CD4-positive, alpha-beta T cell treated with Interleukin-1 beta for 1 hour (primary cell): ENCODE measurements at places on chromosomes 3 and 15.

DNA sequence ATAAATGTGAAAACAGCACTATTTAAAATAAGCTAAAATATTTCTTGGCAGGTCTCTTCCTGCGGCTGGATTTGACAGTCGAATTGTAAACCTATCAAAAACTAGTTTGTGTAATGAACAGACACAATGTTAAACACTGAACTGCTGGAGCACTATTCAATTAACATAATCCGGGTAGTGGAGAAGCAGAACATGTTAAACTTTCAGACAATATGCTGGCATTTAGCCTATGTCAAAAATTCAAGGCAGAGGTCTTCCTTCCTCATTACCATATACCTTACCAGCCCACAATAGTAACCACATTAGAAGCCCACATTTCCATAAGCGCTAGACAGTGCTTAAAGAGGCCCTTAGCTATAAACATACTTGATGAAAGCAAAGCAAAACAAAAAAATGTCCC, 1042.9 kb downstream of the ROBO1 start:
- no peak for DNase-seq

DNA sequence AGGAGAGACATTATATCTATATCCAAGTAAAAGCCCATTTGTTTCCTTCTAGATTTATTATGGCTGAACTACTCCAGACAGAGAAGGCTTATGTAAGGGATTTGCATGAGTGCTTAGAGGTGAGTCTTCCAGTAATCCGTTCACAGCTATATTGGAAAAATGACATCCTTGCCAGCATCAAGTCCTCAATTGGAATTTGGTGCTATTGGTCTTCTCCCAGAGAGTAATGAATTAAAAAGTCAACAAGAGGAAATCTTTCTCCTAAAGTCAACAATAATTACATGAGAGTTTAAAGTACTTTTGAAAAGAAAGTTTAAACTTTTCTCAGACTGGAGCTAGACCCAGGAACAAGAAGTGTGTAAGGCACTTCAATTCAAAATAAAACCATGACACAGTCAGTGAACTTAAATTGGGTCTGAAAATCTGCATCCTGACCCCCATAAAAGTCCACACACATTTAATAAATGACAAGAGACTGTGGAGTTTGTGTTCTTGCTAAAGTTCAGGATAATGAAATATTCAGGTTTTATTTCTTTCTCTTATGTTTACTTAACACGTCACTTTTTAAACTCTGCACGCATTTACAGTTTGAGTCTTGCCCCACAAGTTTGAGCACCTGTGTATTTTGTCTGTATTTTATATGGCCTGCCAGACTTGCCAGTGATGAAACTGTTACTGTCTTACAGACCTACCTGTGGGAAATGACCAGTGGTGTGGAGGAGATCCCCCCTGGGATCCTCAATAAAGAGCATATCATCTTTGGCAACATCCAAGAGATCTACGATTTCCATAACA, 268.2 kb upstream of the UMPS start:
- no peak for DNase-seq

DNA sequence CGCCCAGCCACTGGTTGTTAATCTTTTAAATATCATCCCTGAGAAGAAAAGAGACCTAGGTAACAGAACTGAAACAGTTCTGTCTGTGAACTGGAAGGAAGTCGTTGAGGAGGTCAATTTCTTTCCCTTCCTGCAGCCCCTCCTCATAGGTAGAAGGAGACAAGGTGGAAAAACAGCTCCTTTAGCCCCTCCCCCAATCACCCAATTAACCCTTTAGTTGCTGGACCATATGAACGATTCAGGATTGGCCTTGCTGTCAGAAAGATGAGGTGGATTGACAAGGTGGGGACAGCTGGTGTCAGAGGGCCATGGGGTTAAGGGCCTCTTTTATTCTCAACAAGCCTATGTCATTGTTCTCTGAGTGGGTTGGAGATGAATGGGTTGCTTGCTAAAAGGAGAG, 36.0 kb upstream of the ZNF445 start:
- no peak for DNase-seq

DNA sequence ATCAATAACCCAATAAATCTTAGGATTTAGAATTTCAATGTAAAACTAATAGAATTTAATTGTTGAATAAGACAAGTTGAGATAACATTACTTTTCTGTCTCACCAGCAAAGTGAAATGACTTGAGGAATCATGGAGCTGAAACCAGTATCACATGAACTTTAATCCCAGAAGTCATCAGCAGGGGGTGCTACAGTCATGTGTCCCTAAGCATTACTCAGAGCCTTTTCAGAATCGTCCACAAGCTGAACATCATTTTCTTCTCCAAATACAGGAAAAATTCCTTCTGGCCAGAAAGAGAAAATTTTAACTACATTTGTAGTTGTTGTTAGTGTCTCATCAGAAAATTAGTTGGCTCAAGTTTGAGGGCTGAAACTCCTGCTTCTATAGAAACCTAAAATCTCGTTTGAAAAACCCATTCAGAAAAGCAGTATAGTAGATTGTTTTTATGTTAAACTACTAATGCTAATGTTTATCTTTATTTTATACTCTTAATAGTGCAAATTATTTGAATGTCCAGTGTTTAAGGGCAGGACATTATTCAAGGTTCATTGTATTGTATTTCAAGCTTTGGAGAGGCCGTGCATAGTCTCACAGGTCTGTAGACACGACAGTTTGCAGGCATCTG, 384.1 kb downstream of the PLOD2 start:
- DNase-seq = no peak

- no peak for DNase-seq
Measured at GRCh38 chr3:27827041-27827440, 104.9 kb upstream of the EOMES start.

DNA sequence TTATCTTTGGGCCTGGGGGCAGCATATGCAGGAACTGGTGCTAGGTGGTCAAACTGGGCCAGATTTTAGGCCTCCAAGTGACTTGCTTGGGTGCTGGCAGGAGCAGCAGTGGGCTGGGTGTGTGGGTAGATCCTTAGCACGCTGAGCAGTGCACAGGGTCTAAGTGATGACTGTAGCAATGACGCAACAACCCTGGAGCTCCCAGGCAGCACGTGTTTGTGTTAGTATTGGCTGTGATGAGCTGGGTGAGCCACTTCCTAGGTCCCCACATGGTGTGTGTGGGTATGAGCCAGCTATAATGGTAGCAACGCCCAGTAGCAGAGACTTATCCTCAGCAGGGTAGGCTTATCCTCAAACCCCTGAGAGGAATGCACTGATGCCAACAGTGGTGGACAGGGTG, 570.6 kb upstream of the ROBO1 start:
- DNase-seq = no peak
